Cerebellar nuclear complex (tissue), 1 donor: ENCODE measurements at places on chromosomes 13 and 19.

DNA sequence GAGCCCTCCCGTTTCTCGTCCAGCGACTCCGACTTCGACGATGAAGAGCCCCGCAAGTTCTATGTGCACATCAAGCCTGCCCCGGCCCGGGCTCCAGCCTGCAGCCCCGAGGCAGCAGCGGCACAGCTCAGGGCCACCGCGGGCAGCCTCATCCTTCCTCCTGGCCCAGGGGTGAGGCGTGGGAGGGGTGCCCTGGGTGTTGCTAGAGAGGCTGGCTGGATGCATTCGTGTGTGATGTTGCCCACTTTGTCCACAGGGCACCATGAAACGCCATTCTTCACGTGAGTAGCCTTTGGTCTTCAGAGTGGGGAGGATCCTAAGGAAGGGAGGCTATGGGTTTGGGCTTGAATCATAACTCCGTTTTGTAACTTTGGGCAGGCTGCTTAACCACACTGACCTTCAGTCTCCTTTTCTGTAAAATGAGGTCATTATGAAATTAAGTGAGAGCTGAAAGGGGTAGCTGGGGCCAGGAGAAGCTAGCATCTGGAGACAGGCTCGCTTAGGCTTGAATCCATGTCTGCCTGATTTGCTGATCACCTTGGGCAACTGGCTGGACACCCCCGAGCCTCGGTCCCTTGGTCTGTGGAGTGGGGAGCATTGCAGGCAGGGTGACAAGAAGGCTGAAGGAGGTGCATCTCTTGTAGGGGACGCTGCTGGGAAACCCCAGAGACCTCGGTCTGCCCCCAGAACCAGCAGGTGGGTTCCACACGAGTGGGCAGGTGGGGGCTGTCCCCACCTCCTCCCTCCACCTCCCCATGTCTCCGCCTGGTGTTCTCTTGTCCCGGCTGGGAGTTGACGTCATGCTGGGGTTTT, 18.7 kb upstream of the B3GNT3 start:
- DNase-seq, result no peak

- peak; percentile 24 for DNase-seq
Observed at GRCh38 chr13:101925731-101926130, 473.3 kb downstream of the ITGBL1 start.

GRCh38 chr19:2970201-2970835, 7.0 kb upstream of the TLE6 start:
- no peak for DNase-seq

- no peak for DNase-seq
Observed at GRCh38 chr13:30593001-30593400, 24.7 kb upstream of the USPL1 start.

GRCh38 chr19:10699650-10700335, 1.4 kb upstream of the QTRT1 start:
- DNase-seq, result no peak

DNA sequence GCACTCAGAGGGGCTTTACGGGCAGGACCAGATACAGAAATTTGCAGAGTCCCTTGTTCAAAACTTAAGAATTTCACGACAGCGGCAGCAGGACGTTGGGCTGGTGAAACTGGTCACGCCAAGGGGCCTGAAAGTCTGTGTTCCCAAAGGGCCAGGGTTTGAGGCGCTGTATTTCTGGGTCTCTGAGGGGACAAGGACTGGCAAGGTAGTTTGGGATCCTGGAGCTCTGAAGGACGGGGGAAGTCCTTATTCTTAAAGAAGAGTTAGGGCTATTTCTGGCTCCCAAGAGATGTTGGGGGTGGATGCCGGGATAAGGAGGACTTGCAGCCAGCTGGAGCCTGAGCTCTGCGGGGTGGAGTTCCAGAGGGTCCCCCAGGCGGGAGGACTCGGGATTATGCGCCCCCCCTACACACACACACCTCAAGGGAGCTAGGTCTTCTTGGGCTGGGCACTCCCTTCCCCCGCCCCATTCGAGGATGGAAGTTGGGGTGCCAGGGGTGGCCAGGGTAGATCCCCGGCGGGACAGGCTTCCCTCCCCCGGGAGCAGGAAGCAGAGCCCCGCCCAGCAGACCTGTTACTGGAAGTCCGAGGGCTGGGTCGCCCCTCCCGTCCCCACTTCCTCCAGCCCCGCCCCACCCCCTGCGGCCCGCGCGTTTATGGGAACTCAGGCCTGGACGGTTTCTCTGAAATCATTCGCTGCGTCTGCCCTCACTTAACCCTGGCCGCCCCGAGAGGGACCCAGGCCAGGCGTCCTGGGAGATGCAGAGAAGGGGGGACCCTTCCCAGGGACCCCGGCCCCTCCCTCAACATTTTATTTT, 5.6 kb downstream of the BCL3 start:
- DNase-seq, result no peak

DNA sequence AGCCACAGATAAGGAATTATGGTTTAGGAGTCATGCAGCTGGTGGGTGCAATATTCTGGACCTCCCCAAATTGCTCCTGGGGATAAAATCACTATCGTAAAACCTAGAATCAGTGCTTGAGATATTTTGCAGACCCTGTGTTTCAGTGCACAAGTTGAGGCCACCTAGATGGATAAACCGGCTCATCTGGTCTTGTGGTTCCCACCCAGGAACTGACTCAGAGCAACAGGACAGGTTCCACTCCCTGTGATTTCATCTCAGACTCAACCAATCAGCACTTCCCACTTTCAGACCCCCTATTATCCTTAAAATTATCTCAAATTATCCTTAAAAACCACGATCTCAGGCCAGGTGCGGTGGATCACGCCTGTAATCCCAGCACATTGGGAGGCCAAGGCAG, 21.0 kb downstream of the FBXL12 start:
- no peak for DNase-seq

DNA sequence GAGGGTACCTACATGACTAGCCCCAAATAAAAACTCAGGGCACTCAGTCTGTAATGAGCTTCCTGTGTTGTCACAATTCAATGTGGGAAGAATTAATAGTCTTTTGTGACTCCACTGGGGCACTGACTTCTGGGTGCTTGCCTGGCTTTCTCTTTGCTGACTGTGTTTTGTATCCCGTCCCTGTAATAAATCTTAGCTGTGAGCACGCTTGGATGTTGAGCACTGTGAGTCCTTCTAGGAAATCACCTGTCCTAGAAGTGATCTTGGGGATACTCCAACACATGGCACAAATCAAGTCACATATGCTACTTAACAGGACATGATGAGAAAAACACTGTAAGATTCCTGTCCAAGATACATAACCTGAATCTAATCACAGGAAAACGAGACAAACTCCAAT, 83.0 kb downstream of the USP12 start:
- DNase-seq, result no peak

DNA sequence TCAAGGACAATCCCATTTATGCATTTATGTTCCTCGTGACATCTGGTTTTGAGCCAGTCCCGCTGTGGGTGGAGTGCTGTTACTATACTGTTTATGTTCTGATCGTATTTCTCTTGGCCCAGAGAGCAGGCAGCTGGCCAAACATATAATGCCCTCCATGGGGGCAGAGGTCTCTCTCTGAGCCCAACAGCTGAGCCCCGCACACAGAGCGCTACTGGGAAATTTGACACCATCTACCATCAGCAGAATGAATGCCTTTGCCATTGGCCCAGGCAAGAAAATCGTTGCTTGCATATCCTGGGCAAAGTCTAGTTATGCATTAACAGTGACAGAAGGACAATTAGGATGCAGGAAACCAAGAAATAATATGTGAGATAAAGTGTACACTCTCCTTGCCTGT, 126.8 kb upstream of the CACNA1A start:
- no peak for DNase-seq

DNA sequence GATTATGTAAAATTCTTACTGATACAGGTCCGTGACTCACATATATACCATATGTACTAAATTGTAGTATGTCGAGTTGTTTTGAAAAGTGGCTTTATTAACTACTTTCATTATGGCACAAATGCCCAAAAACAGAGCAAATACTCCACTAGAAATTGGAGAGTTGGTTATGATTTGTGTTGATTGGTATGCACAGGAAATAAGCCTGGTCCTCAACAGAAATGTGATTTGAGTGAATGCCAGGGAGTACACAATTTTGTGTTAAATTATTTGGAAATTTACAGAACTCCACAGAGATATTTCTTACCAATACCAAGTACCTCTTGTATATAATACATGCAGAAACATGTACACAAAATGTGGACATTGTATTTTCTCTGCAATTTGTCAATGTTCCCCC, 676.7 kb downstream of the PCDH9 start:
- no peak for DNase-seq

DNA sequence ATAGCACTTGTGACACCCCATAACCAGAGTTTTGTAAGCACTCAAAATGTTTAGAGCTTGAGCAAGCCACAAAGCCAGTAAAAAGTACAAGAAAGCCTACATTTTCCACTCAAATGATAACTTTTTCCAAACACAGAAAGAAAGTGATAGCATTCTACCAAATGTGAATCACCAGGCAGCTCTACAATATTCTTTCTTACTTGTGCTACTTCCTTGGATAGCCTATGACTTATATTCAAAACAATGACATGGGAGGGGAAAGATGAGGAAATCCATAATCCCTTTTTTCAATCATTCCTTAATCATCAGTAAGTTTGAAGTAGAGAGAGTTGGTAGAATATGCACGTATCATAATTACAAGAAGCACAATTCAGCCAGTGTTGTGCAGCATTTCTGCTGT, 650.8 kb upstream of the PCDH9 start:
- DNase-seq, result no peak

DNA sequence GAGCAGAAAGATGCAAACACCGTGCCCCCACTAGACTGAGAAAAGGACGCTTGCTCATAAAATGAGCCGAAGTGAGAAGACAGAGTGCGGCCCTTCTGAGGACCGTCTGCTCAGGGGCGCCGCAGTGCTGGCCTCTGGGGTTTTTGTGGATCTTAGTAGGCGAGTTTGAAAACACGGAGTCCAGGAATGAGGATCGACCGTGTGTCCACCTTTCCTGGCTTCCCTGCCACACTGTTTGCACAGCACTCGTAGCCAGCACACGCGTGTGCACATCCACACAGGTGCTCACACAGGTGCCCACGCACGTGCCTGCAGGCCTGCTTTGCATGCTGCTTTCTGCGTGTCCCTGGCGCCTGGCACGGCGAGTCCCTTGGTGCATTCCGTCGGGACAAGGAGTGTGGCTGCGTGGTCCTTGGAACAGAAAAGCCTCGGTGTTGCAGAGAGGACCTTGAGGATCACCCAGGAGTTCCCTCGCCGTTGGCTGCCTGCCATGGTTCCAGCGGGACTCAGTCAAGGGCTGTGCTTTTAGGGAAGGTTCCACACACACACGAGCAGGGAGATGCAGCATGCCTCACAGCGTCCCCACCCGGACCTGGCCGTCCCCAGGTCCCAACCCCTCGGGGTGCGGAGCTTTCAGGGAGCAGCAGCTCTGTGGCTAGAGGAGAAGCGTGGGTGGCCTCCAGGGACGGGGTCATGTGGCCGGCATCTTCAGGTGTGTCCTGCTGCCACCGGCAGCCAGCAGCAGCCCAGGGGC, 10.1 kb upstream of the ZNF554 start:
- no peak for DNase-seq

DNA sequence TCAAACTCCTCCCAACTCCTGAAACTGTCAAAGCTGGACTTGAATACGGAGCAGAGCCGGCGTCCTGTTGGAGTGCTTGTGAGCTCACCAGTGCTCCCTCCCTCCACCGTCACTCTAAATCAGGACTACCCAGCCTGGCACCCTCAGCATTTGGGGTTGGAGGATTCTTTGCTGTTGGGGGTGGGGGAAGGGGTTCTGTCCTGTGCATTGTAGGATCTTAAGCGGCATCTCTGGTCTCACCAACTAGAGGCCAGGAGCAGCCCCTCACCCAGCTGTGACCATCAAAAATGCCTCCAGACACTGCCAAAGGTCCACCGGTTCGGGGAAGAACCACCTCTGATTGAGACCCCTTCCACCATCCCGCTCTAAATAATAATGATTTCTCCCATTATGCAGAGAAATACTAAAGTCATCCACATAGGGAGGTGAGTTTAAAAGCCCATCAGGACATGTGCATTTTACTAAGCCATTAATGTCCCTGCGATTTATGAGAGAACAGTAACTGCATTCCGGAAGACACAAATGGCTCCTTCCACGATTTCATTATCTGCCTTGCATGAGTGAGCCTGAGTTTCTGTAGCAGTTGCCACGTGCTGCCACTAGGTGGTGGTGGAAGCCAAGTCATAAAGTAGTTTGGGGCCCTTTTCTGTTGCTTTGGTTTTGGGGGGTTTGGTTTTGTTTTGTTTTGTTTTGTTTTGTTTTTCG, 16.1 kb upstream of the USP29 start:
- no peak for DNase-seq

DNA sequence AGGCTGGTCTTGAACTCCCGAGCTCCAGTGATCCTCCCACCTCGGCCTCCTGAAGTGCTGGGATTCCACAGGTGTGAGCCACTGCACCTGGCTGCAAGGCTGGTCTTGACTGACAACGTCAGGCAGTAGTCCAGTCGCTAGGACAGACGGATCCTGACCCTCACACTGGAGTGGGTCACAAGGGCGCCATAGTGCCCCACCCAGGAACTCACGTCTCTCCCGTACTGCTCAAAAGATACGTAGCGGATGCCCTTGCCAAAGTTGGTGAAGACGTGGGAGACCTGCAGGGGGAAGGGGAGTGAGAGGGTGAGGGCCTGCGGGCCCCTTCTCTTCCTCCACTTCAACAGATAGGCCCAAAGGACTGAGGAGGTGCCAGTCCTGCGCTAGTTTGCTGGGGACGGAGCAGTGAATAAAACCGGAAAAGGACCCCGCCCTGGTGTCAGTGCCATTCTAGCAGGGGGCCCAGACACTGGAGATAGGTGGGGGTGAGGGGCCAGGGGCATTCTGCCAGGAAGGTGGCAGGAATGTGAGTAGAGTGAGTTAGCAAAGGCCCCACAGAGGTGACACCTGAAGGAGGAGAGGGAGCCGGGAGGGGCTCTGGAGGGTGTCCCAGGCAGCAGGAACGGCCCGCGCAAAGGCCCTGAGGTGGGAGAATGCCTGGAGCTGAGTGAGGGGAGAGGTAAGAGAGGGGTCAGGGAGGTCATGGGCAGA, 11.9 kb downstream of the MRPS12 start:
- no peak for DNase-seq

GRCh38 chr19:18776736-18777135, 14.4 kb downstream of the COMP start:
- DNase-seq, result no peak

GRCh38 chr13:23644527-23645138, 74.4 kb downstream of the TNFRSF19 start:
- DNase-seq, result no peak

GRCh38 chr13:61654481-61654880, 238.8 kb upstream of the PCDH20 start:
- no peak for DNase-seq

DNA sequence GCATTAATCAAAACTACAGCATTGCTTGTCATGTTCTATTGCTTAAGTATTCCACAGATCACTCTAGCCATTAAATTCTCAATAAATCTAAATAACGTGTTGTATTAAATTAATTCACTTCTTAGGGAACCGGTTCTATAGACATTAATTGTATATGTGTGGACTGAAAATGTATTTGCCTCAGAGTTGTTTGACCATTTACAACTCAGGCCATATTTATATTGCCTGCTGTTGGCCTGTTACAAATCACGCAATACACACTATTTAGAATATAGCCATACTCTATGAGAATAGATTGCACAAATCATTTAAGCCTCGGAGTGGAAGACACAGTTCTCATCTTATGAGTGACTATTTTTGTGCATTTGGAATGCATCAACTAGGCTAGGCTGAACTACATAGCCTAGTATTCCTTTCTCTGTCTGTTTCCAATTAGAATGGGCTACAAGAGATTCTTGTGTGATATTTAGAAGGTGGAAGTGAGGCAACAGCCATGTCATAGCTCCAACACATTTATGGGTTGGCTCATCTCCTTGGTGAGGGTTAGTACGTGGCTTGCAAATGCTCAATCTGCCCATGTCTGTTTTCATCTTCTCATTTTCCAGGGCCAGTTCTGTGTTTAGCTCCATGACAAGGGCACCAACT, 1116.1 kb downstream of the PCDH9 start:
- no peak for DNase-seq

GRCh38 chr19:11798391-11799330, at the start of gene ZNF491:
TSS of gene ZNF491 (plus strand) at chr19:11798523. CDS start at chr19:11805954, 7,431 bp downstream.
- peak; percentile 96 for DNase-seq
